Tongue (tissue), 3 donors: ENCODE measurements at places on chromosomes 2 and 18. TPM values are rescaled to one million over a fixed set of nuclear protein-coding genes. Genes with fewer than 3 reads are reported as not detected.

DNA sequence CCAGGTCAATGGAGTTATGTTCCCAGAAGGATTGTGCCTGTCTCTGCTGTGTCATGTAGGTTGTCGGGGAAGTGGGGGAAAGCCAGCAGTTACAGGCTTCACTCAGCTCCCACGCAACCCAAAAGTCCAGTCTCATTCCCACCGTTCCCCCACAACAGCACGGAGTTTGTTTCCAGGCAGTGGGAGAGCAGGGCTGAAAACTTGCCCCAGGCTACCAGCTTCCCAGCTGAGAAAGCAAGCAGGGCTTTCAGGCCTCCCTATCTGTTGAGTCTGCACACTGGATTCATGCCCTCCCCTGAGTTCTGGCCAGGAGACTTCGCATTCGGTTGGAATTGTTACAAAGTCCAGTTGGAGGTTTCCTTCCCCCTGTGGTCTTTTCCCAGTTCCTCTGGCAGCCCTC, 76.3 kb downstream of the TMX3 start:
- no peak for DNase-seq

PLGLB2 gene
- 2.6 TPM for total RNA-seq

GRCh38 chr18:58232668-58233067, 188.6 kb downstream of the NEDD4L start:
- DNase-seq = no peak

GRCh38 chr2:127015106-127015910, 91.6 kb downstream of the BIN1 start:
- DNase-seq = no peak

LRRTM1 gene
- 0.62 TPM for total RNA-seq

DNA sequence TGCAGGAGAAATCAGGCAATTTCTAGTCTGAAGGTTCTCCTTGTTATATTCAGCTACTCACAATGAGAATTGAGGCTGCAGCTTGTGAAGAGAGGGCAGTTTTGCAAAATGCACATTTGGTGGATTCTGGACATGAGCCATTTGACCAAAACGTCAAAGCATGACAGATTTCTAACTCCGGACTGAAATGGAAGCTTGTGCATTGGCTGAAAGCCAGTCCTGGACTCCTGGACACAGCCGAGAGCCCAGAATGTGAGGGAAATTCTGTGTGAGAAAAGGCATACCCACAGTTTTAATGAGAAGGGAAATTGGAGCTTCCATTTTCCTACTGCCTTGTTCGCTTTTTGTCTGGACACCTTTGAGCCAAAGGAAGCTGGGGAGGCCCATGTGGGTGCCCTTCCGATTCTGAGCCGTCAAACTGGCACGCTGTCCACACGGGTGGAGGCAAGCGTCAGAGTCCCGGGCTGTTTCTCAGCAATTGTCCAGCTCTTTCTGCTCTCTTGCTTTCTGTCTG, 23.7 kb upstream of the ROCK2 start:
- peak; percentile 65 for DNase-seq
